Epithelial cell of proximal tubule (primary cell): ENCODE measurements at places on chromosomes 3 and 15. TPM values are rescaled to one million over a fixed set of nuclear protein-coding genes. Genes with fewer than 3 reads are reported as not detected.

C3orf70 gene
- 0.63 and 0.72 TPM in 2 replicates for total RNA-seq

RTP3 gene
- total RNA-seq = not detected in 2 replicates

AMOTL2 gene
- total RNA-seq = 98.7 and 109 TPM in 2 replicates

DNA sequence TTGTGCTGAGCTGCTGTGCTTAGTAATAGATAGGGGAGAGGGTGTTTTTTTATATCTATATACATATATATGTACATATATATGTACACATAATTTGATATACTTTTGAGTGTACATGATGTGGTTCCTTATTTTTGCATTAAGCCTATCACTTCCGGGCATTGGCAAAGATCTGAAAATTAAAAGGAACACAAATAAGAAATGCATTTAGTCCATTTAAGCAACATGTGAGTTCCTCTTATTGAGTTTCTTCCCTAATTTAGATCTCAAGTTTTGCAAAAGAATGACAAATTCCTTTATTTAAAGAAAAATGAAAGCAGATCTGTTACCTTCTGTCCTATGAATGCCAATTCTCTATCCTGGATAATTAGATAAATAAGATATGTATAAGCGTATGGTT lies 435.1 kb downstream of the LPP start:
- DNase-seq = no peak

- DNase-seq = no peak
Observed at GRCh38 chr3:164408326-164408725, 670.0 kb downstream of the SI start.

GRCh38 chr15:85488997-85489396 lies 108.6 kb downstream of the AKAP13 start:
- DNase-seq = no peak

- DNase-seq = no peak
Observed at GRCh38 chr3:40470701-40471100, 6.2 kb upstream of the ZNF619 start.
